ENCODE measurements at places on chromosomes 7 and 10. TPM values are rescaled to one million over a fixed set of nuclear protein-coding genes. Genes with fewer than 3 reads are reported as not detected.
A peak's percentile ranks its signal among the peaks of the same experiment; 100 is the strongest.

- DNase-seq = peak; percentile 88
Measured at GRCh38 chr10:97542169-97543024, 30.2 kb upstream of the ANKRD2 start.

GRCh38 chr7:158032561-158033115 is 555.0 kb downstream of the PTPRN2 start:
- no peak for DNase-seq

- DNase-seq = no peak
Measured at GRCh38 chr7:73482746-73483145, 39.3 kb downstream of the BAZ1B start.

GRCh38 chr7:130960208-130960988 is 226.4 kb upstream of the KLF14 start:
- DNase-seq = no peak

GRCh38 chr7:141654551-141654950 is 47.4 kb downstream of the DENND11 start:
- DNase-seq = peak; percentile 33

- DNase-seq = no peak
Measured at GRCh38 chr7:92612501-92612900, 22.3 kb upstream of the FAM133B start.

The DNAJB6 gene
- total RNA-seq = 79.0 TPM

All from ovary (tissue), 10 donors.